ENCODE measurements at places on chromosomes 4 and X.

DNA sequence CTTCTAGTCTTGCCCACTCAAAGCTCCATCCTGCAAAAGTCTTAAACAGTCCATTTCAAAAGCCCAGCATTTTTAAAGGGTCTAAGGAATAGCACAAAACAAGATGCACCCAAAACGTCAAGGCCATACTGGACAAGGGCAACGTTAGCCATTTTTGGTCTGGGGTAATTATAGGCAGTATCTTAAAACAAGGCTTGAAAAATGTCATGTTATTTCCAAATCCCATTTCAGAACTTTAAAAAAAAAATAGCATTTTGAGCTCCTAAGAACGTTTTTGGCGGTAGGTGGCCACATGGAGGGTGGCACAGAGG, 584 bp upstream of the TMEM165 start:
- DNase-seq, result no peak

DNA sequence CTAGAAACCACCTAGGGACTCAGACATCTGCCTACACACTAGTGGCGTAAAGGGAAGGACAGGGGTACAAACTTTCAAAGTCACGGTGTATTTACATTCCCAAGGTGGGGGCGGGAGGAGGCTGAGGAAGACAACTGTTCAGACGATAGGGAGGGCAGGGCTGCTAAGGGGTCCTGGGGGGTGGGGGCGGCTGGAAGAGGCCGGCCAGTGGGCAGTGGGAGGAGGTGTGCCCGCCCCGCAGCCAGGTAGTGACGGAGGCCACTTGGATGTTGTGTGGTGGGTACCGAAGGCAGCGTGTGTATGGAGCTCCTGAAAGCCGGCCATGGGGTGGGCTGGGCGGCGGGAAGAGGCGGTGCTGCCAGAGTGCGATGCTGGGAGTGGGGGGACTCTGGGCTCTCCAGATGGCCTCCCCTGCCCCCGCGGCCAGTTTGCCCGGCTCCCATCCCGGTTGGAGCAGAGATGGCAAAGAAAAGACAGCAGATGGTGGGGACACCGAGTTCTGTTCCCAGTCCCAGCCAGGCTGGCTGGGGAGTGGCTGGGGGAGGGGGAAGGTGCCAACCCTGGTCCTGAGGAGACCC, 24.2 kb downstream of the L1CAM start:
- DNase-seq, result no peak

DNA sequence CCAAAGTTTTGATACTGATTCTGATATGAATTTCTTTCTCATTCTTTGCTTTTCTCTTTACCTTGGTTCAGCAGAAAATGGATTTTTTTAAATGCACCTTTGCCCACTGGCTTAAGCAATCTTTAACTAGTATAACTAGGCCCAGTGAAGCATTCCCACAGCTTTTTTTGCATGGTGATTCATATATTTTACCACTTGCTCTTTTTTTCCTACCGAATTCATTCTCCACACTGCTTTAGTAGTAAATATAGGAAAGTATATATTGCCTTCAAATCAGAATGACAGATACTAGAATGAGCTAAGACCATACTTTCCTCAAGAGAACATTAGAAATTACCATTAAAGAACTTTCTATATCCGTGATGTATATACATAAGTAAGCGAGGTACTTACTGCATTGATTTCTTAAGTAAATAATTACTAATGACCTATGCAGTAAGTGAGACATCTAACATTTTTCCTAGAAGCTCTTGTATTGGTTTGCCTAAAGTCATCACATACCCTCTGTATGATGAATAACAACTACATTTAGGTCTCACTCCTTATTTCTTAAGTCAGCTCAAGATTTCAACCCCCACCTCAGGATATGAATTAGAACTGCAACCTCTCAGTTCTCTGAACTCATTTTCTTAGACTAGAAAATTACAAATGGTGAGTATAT, 44.2 kb downstream of the SLC4A4 start:
- DNase-seq, result no peak

DNA sequence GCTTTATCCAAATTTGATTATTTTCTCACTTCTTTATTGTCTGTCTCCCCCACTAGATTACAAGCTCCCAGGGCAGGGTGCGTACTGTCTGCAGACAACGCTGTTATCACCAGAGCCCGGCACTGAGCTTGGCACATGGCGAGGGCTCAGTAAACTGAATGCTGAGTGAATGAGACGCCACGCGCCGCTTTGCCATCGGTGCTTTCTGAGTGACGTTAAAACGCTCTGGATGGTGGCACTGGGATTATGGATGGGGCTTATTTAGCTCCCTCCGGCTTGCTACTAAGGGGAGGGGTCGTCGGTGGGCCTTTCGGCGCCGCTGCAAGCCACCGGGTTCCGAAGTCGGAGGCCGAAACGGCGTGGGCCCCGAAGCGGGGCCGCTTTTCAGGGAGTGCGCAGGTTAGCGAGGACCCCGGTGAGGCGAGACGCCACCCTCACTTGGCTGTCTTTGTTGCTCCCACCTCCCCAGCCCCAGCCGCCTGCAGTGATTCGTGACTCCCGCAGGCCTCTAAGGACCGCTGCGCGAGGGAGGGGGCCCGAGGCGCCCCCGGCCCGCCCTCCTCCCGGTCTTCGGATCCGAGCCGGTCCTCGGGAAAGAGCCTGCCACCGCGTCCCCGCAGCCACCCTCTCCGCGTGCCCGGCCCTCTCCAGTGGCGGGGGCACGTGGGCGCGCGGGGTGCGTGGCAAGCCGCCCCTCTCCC, 569 bp upstream of the FHL1 start:
- no peak for DNase-seq

GRCh38 chr4:179595671-179596410, 2153.6 kb upstream of the AGA start:
- no peak for DNase-seq

DNA sequence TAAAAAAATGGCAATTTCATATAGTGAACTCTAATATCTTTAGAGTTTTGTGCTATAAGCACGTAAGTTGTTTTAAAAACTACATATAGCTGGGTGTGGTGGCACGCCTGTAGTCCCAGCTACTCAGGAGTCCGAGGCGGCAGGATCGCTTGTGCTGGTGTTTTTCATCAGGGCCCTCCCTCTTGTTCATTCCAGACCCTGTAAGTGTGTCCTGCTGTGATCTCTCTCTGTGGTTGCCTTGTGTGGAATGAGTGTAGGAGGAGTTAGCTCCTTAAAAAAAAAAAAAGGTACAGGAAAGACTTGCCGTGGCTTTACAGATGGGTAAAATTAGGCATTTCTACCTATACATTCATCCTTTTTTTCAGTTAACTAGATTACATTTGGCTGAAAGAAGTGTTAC, 35.4 kb downstream of the RBBP7 start:
- DNase-seq, result no peak

- no peak for DNase-seq
Measured at GRCh38 chrX:46459603-46460002, 85.6 kb downstream of the ZNF674 start.

- DNase-seq, result no peak
Measured at GRCh38 chr4:107349266-107349665, 313.2 kb upstream of the DKK2 start.

Data from vagina (tissue), 2 donors.